ENCODE measurements at places on chromosomes 5 and 9.
A peak's percentile ranks its signal among the peaks of the same experiment; 100 is the strongest.

DNA sequence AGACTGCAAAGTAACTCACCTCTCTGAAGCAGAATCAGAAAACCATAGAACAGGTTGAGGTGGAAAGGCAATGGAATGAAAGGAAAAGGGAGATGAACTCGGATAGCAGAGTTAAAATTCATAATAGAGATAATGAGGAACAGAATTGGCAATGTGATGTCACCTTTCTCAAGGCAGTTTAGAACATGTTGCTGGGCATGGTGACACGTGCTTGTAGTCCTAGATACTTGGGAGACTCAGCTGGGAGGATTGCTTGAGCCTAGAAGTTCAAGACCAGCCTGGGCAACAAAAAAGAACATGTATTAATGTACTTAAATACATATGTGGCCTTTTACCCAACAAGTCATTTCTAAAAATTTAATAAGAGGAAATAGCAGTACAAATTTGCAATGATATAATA, 81.6 kb upstream of the MIER3 start:
- no peak for DNase-seq

GRCh38 chr5:157948738-157949410, 89.9 kb upstream of the CLINT1 start:
- peak; percentile 93 for DNase-seq

GRCh38 chr9:27065288-27065687, 43.7 kb upstream of the TEK start:
- no peak for DNase-seq

- no peak for DNase-seq
Measured at GRCh38 chr9:89113851-89114250, 64.8 kb downstream of the SHC3 start.

GRCh38 chr9:27489087-27489876, 34.8 kb upstream of the IFNK start:
- peak; percentile 28 for DNase-seq

- no peak for DNase-seq
Measured at GRCh38 chr5:162824360-162824759, 613.0 kb upstream of the CCNG1 start.

DNA sequence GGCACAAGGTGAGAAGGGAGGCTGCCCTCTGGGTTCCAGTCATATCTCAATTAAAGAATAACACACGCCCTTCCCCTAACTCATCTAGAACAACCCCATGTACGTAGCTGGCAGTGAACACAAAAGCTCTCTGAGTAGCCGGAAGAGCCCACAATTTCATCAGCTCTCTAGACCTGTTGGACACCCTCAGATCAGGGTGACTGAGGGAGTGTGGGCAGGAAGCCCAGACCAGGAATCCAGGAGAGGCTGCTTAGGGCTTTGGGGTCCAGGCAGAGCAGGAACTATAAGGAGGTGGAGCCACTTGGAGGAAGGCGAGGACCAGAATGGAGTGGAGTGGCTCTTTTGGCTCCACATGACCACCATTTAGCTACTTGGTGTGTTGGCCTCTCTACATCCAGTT, 237.4 kb downstream of the NR3C1 start:
- DNase-seq = no peak

- DNase-seq = no peak
Measured at GRCh38 chr5:133113331-133114061, 61.7 kb downstream of the HSPA4 start.

- DNase-seq = no peak
Measured at GRCh38 chr9:104844710-104845109, 80.8 kb downstream of the NIPSNAP3B start.

DNA sequence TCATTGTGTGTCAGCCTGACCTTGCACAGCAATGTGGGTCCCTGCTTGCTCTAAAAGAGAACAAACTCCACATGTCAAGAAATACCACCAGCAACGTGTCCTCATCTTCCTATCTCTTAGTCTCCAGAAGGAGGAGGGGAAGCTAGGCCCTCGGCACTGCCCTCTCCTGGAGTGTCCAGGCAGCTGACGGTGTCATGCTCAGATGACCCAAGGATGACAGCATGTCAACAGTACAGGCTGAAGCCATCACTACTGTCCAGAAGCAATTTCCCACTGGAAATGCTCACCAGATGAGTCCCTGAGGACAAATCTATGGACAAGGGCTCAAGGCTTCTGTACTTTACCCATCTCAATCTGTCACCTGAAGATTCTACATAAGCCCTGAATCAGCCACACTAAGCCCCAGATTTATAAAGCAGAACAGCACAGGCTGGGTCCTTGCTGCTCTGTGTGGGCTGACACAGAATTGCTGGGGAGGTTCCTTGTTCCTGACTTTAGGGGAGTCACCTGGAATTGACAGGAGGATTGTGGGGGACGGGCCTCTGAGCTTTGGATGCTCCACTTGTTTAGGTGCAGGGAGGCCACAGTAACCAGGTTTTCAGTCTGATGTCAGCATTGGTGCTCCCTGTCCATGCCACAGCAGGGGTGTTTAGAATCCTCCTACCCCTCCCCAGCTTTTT, 210.2 kb downstream of the DAB2IP start:
- peak; percentile 69 for DNase-seq

DNA sequence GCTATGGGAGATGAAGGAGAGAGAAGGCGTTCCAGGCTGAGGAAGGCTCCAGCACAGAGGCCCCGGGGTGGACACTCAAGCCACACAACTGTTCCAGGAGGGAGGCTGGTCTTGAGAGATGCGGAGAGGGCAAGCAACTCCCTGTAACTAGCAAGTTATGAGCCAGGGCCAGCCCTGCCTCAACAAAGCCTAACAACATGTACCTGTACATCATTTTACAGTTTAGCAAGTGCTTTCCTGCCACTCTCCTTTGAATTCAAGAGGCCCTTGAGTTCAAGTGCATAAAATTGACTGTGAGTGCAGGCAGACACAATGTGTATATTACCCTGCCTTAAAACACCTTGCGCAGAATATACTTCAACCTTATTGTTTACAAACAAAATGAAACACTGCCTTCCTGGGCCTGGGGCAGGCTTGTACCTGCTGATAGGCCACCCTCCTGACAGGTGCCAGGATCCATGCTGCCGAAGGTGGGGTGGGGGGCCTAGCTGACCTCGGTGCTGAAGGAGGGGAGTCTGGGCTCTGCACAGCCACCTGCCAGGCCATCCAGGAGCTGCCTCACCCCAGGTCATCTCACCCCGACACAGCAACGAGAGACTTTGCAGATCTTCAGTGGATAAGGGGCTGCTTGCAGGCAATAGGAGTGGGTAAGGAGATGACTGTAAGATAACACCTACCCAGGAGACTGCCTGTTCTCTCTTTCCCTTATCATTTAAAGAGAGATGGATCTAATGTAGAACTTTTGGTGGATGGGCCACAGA, 80.0 kb downstream of the PPARGC1B start:
- DNase-seq = no peak

GRCh38 chr5:168836603-168837231, 257.5 kb upstream of the PANK3 start:
- no peak for DNase-seq

DNA sequence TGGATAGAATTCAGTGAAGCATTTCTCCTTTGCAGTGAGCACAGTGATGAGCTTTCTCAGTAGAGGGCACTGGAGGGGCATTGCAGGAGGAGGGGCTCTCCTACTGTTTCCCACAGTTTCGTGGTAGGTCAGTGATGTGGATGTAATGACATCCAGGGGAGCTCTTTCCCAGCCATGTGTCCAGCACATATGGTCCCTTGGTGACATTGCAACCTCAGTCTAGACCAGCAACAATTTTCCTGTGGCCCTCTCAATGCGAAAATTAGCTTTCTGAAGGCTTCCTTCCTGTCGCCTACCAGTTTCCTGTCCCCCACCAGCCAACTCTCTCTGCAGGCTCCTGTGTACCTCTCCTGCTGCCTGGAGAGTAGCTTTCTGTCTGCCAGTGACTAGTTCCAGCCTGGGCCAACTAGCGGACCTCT, 6.9 kb upstream of the PDCL start:
- no peak for DNase-seq

DNA sequence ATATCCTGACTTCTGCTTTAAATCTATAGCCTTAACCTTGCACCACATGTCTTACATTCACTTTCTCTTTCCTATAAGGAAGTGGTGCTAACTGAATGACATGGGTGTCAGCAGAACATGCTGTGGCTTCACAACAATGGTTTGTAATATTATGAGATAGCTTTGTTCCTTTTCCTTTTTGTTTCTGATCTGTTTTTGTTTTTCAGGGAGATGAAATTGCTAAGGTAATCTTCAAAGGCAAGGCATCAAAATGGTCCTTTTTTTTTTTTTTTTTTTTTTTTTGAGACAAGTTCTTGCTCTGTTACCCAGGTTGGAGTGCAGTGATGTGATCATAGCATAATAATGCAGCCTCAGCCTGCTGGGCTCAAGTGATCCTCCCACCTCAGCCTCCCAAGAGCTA, 53.6 kb upstream of the RANBP6 start:
- peak; percentile 79 for DNase-seq

DNA sequence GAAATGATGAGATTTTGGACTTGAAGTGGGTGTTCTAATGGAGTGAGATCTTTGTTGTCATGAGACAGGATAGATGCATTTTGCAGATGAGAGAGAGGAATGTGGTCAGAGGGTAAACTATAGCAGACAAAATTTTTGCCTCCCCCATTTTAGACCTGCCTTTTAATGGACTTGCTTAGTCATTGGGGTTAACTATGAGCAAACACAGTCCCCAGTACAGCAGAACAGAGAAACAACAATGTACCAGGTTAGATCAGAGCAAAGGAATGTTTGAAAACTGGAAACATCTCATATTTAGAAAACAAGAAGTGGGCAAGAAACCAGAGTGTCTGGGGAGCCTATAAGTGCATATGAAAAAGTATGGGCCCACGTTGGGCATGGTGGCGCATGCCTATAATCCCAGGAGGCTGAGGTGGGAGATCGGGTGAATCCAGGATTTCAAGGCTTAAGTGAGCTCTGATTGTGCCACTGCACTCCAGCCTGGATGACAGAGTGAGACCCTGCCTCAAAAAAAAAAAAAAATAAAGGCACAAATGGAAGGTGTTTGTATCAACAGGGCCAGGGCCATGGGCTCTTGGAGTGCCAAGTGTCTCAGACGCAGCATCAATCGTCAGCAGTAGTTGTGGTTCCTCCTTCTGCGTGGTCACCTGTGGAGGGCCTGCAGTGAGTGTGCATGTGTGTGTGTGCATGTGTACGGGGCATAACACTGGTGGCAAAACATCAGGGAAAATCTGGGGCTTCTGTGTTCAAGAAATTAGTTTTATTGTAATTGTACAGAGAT, 214.4 kb upstream of the S1PR3 start:
- DNase-seq = no peak

DNA sequence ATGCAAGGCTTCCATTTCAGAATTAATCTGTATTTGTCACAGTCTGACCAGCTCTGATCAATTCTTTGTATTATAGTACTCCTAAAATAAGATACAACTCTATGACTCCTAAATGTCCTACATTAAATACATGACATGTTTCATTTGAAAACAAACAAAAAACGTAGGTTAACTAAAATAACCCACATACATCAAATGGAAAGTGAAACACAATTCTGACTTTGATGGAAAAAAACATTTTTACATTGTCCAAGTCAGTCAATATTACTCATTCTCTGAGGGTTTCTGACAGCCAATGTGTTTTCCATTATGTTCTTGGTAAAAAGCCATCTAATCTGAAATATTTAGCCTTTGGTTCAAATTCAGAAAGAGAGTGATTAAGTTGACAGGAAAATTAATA, 8.7 kb downstream of the HMGCS1 start:
- peak; percentile 82 for DNase-seq

DNA sequence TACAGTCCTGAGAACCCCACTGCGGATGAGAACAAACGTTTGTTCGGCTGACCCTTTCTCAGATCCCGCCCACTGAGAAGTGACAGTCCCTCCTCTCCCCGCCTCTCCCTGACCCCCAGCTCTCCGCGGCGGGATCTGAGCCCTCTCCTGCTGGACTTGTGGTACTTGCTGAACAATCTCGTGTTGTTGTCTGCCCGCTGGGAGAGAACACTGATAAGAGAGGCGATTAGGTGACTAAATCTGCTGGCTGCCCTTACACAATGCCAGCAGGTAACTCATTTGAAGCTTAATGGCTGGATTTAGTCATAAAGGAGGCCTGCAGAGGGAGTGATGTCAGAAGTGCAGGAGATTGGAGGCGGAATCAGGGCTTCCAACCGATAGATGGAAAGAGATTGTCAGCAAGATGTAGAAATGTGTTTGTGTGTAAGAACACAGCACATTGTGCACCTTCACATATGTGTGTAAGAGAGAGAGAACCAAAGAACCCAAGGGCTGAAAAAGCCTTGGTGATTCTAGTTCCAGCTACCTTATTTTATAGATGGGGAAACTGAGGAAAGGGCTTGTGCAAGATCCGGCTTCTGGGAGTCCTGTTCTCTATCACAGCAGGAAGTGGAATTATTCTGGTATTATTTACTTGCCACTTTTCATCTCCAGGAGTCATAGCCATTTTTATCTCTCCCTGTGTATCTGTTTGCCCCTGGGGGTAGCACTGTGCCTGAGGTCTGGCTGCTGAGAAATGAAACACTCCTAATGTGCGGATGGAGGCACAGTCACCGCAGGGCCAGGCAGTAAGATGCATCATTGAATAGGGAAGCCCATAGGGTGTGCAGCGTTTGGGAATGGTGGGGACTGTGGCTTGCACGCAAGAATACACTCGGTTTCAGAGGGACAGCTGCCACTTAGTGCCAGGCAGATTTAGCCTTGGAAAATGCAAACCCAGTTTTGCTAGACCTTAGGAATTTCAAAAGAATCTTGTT, 203.7 kb upstream of the MSX2 start:
- DNase-seq = no peak

DNA sequence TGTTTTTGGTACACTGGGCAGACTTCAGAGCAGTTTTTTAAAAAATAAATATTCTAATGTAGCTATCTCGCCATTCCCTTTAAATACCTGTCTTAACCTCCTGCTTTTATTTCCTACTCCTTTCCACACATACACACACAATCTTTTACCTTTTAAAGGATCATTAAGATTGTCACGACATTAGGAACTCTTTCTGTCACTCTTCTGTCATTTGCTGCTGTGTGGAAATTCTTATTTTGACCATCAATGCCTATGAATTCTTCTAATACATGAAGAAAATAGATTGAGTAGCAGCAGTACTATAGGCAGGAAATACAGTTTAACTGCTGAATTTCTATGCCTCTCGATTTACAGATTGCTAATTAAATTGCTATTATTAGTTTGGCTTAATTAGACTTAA, 1.8 kb downstream of the PPP1R2B start:
- no peak for DNase-seq

- DNase-seq = no peak
Measured at GRCh38 chr9:83533296-83533695, 4.9 kb downstream of the FRMD3 start.

- DNase-seq = peak; percentile 51
Measured at GRCh38 chr5:56769875-56770604, 45.3 kb upstream of the MAP3K1 start.

GRCh38 chr5:167511-167910, 23.8 kb upstream of the LRRC14B start:
- no peak for DNase-seq

- DNase-seq = no peak
Measured at GRCh38 chr5:154315196-154315595, 124.7 kb downstream of the GALNT10 start.

DNA sequence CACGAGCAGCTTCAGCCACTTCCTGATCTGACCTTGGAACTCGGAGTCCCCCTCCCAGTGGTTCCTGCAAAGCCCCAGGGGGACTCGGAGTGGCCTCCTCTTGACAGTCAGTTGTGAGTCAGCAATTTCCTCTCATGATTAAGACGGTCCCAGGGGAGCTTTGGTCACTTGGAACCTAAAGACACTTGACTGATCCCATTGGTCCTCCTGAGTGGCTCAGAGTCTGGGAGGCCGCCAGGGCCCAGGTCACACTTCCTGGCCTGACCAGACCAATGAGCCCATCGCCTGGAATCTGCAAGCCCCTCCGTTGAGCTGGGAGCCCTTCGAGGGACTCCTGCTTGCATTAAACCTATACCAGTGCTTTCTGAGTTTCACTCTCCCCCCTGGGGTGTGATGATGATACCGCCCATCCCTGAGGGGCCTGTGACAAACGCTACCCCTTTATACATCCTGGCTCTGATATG, 29.1 kb downstream of the TSPAN17 start:
- DNase-seq = no peak
